ENCODE measurements at places on chromosomes 2 and 18.

DNA sequence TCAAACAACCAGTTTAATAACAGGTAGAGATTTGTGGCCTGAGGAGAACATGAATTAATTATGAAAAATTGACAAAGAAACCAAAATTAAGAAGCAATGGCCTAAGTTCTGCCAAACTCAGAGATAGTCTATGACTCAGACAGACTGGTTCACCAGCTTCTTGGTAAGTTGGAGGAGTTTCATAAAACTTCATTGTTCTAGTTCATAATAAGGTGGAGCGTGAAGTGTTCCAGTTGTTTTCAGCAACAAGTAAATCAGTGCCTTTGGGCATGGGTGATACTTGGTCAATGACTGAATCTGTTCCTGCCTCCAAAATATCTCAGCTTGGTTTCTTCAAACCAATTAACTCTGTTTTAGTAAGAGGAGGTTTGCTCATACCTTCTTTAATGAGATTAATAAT is 40.0 kb downstream of the SLC40A1 start:
- no peak for DNase-seq

DNA sequence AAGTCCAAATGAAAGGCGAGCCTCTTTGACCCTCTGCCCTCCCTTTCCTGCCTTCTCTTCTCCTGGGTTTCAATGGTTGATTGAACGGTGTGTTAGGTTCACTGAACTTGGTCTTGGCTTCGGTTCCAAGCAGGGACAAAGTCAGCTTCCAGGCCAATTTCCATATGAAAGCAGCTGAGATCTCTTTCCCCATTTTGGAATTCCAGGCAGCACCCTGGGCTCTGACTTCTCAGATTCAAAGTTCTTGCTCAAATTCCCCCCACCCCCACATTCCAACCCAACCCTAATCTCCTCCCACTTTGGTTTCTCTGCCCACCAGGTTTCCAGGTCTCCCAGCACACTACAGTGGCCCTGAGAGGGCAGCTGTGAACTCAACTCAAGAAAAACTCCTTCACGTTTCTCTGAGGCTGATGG is 231.0 kb downstream of the INSIG2 start:
- DNase-seq: no peak

- no peak for DNase-seq
Observed at GRCh38 chr2:223049356-223049755, 2.6 kb upstream of the KCNE4 start.

DNA sequence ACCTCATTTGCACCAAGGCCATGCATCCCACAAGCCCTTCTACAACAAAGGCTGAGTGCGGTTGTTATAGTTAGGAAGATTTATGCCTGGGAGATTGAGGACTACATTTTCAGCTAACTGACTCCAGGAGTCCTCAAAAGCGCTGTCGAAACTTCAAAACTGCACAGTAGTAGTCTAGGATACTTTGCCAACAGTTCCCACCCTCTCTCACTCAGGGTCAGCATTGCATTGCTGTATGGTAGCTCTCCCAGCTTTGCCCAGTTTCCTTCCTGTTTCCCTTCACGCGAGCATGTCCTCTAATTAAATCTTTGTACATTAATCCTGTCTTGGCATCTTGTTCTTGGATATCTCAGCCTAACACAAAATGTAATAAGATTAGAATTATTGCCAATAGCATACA is 420.6 kb upstream of the UBE2E3 start:
- DNase-seq: no peak

GRCh38 chr2:196234672-196235071 is 63.3 kb upstream of the STK17B start:
- no peak for DNase-seq

- DNase-seq: no peak
Observed at GRCh38 chr2:121605820-121606733, 43.2 kb downstream of the CLASP1 start.

- DNase-seq: no peak
Observed at GRCh38 chr2:10571057-10571456, 118.7 kb downstream of the NOL10 start.

DNA sequence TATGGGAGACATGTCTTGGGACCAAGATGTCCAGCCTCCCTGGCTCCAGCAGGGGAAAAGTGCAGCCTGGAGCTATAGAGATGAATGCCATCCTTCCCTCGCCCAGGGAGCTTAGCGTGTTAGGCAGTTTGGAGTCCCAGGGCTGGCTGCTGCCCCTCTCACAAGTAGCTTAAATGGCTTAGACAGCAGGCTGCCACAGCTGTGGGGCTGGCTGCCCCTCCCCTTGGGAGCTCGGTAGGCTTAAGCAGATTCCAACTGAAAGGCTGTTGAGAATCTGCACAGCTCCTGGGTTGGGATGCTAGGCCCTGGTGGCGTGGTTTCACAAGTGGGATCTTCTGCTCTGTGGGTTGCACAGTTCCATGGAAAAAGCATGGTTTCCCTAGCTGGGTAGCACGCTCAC is 940.5 kb upstream of the DDX18 start:
- no peak for DNase-seq

- no peak for DNase-seq
Observed at GRCh38 chr2:239894276-239894675, 130.9 kb downstream of the NDUFA10 start.

DNA sequence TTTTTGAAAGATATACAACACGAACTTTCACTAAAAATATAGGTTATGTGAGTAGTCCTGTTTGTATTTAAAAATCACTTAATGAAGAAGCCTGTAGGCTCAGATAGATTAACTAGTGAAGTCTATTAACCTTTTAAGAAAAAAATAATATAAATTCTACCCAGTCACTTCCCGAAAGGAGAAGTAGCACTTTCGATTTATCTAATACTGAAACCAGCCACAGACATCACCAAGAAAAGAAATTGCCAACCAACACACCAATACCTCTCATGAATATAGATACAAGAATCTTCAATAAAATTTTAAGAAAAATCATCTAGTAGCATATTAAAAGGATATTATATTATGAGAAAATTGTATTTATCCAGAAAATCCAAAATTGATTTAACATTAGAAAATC is 160.5 kb downstream of the GALNT13 start:
- no peak for DNase-seq

DNA sequence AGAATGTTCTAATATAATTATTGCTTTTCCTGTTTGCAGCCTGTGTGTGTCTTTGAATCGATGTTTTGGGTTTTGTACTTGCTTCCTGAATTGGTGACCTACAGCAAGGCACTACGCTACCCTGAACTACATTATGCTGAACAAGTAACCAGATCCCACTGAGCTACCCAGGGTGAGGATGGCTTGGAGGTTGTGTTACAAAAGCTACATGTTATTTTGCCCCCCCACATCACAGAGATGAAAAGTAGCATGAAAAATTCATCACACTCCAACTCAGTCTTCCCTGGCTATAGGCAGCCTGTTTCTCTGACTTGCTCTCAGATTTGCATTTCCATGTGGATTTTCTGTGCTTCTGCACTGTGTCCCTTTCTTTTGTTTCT is 162.1 kb downstream of the LDLRAD4 start:
- DNase-seq: no peak

DNA sequence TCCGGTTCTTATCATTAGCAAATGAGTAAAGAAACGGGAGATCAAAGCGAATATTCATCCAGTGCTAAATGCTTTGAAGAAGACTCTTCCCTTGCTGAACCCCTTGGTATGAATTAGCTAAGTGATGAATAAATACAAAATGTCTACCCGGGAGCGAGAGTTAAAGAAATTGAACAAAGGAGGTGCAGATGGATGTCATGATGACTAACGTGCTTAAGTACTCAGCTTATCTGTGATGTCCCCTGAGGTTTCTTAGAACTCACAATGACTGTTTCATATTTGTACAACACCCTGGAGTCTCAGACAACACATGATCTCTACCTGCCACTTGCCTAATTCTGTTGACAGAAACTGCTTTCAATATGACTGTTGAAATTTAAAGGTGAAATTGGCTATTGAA is 148.5 kb downstream of the TMEM200C start:
- no peak for DNase-seq

DNA sequence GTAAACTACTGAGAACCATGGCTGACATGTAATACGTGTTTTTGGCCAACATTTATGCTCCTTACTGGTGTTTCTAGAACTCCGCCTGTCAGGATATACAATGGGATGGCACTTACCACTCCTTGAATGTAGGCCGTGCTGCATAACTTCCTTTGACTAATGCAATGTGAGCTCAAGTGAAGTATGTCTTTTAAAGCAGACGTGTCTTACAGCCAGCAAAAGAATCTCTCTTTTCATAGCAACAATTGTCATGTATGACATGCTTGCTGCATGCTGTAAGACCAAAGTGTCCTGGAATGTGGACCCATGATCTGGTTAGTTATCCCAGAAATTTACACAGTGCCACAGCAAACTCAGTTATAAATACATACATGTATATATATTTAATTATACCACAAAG is 1202.7 kb upstream of the PIK3C3 start:
- DNase-seq: no peak

- no peak for DNase-seq
Observed at GRCh38 chr2:120650022-120650644, 85.5 kb upstream of the GLI2 start.

GRCh38 chr2:10164601-10165000 is 42.1 kb downstream of the RRM2 start:
- no peak for DNase-seq

GRCh38 chr2:151819920-151820319 is 8.3 kb downstream of the ARL5A start:
- no peak for DNase-seq

DNA sequence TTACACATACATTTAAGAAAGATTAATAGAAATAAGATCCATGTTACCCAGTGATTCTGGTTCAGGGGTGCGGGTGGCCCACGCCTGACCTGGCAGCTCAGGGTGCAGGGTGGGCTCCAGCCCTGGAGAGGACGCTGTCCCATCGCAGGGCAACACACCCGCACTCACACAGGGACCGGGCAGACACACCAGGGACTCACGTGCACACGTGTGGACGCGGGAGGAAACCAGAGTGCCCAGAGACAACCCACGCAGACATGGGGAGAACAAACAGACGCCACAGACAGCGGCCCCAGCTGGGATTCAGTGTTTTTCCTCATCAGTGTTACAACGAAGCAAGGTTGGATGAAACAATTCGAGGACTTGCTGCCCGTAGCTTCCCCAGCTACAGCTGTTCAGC is 8.4 kb upstream of the ALLC start:
- no peak for DNase-seq

- DNase-seq: no peak
Observed at GRCh38 chr18:36496022-36496421, 198.5 kb downstream of the FHOD3 start.

- no peak for DNase-seq
Observed at GRCh38 chr18:49072940-49073339, 122.2 kb upstream of the SMAD7 start.

GRCh38 chr2:187869195-187869594 is 315.0 kb upstream of the TFPI start:
- DNase-seq: no peak

DNA sequence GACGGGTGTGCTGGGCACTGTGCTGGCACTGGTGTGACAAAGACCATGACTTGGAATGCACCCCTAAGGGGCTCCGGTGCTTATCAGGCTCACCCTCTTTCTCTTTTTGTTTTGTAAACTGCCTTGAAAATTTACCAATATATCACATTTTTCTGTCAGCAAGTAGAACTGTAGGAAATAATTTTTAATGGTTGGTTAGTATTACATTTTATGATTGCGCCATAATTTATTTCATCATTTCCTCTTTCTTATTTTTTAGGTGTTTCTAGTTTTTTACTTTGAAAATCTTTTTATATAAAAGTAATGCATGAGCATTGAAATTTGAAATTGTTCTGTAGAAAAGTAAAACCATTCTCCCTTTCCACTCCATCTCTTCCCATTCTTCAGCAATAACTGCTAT is 100.9 kb downstream of the MMADHC start:
- DNase-seq: no peak

- DNase-seq: no peak
Observed at GRCh38 chr2:177225965-177226360, 13.4 kb downstream of the HNRNPA3 start.

DNA sequence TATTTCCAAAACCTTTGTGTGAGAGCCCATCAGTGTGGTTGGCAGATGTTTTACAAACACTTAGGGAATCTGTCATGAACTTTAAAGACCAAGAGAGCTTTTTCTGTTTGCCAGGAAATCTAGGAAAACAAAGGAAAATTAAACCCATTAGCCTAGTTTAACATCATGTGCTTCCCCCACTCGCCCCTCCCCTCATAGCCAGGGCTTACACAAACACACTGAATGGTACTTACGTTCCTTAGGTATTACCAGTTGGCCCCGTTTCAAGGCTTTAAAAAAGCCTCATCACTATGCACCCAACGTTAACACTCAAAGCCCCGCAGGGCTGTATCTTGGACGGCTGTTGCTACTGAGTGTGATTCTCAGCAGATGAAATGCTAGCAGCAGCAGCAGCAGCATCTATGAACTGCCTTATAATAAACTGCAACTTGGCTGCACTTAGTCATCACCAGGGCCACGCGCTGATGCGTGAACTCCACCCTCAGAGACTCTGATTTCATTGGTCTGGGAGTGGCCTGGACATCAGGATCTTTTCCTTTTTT is 20.1 kb upstream of the TTC39C start:
- peak; percentile 46 for DNase-seq

GRCh38 chr2:39737661-39738060 is 41.4 kb downstream of the THUMPD2 start:
- DNase-seq: peak; percentile 56

DNA sequence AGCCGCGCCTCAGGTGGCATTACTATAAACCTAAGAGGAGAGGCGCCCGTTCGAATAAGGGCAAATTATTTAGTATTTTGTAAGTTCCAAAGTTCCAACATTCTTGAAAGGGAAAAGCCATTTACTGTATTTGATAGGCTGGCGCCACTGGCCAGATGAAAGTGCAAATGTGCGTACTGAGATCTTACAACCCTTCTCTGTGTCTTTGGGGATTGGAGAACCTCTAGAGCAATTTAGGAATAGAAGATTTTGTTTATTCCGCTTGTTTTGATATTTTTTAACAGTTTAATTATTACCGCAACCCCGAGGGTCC is 467 bp upstream of the WDR35 start:
- no peak for DNase-seq

- no peak for DNase-seq
Observed at GRCh38 chr2:112195950-112196349, 57.8 kb downstream of the FBLN7 start.

- DNase-seq: no peak
Observed at GRCh38 chr18:79118797-79119196, 49.6 kb downstream of the ATP9B start.

- no peak for DNase-seq
Observed at GRCh38 chr2:9170458-9171130, 36.0 kb upstream of the ASAP2 start.

- DNase-seq: no peak
Observed at GRCh38 chr18:41324934-41325333, 630.1 kb upstream of the PIK3C3 start.
